Activated T-helper 9 cell treated with anti-CD3 and anti-CD28 coated beads, Interleukin-2, amount 50 U/mL, for 16 hours (primary cell): ENCODE measurements at places on chromosomes 4 and X.

GRCh38 chrX:115344885-115345614 lies 55.5 kb downstream of the LUZP4 start:
- DNase-seq = no peak

GRCh38 chrX:46376246-46376885 lies 168.9 kb downstream of the ZNF674 start:
- no peak for DNase-seq

DNA sequence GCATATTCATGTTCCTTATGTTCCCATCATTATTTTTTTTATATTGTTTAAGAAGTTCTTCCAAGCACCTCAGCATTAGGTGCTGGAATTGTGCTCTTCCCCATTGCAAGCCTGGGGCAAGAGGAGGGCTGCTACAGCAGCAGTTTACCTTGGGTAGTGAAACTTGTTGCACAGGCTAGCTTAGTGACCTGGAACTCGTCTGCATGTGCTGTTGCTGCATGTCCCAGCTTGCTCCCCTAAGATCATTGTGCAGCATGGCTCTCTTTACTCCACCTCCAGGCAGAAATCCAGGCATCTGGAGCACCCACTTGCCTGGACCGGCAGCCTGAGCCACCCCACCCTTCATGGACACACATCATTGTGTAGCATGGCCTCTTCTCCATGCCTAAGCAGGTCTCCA lies 776.0 kb downstream of the GLUD2 start:
- DNase-seq = no peak

DNA sequence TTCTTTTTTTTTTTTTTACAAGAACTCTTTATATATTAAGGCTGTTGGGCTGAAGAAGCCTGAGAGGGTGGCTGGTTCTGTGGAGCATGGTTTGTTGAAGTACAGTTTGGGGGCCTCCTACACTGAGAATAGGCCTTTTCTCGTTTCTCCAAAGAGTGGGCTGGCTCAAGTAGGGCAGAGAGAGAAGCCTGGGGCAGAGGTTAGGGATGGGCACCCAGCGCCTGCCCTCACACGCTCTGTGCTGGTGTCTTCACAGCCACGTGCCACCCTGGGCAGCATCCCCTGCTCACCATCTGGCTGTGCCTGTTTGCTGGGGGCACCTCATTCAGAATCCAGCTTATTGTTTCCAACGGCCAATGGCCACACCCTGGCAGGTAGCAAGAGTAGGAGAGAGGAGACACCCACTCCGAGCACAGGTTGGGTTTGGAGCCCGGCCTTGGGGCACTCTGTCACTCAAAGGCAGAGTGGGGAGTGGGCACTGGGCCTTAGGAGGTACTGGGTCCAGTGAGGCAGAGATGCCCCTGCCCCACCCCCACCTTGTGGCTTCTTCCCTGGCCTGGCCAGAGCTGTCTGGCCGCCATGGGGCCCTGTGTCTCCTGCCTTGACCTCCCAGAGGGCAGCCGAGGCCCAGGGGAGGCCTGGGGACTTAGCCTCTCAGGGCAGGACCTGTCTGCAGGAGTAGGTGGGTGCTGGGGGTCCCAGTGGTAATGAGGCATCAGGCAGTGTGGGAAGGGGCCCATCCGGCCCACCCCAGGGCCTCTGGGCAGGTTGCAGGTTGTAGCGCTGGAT lies 2.9 kb downstream of the MSANTD1 start:
- no peak for DNase-seq
